Stimulated activated CD8-positive, alpha-beta memory T cell treated with anti-CD3 and anti-CD28 coated beads, Interleukin-2, amount 100 ng/mL, for 1 hour (primary cell): ENCODE measurements at places on chromosomes 6 and 20.

GRCh38 chr6:56377295-56377694 lies 129.9 kb upstream of the COL21A1 start:
- DNase-seq: no peak

- no peak for DNase-seq
Observed at GRCh38 chr6:34813028-34813713, 21.3 kb downstream of the BLTP3A start.

DNA sequence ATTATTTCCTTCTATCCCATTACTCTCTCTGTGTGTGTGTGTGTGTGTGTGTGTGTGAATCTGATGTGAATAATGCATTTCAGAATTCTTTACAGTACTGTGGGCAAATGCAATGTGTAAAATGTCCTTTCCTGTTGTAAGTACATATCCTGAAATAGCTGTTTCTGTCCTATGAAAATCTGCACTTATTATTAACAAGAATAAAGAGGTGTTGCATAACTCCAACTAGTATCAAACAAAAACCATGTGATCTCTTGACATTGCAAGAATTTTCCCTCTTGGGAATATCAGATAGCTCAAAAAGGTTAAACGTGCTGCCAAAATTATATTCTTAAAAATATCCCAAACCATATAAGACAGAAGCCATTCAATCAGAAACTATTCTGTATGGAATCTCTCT lies 52.0 kb downstream of the LGSN start:
- no peak for DNase-seq

DNA sequence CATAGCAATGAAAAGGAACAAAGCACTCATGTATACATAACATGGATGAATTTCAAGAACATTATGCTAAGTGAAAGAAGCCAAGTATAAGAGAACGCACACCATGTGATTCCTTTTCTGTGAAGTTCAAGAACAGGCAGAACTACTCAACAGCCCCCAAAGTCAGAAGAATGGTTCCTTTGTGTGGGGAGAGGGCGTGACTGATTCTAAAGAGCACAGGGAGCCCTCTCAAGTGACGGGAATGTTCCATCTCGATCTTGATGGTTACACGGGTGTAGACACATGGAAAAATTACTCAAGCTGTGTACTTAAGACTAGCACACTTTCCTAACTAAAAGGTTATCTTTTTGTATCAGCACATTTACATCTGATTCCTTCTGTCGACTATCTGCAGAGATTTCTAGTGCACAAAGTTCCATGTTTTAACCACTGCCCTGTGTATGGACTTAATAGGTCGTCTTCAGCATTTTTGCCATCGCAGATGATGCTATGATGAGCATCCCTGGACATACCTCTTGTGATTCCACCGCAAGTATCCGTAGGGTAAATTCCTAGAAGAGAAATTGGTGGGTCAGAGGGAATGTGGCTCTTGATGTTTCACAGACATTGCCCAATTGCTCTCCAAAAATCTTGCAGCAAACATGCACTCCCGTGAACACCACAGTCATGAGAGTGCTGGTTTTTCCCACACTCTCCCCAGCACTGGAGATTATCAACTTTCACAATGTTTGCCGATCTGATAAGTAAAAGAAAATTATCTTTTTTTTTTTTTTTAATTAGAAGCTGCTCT lies 279.3 kb downstream of the BMP7 start:
- DNase-seq: no peak

GRCh38 chr6:91697010-91697695 lies 1110.3 kb upstream of the MAP3K7 start:
- DNase-seq: no peak

GRCh38 chr6:28585335-28585734 lies 59.7 kb downstream of the GPX5 start:
- DNase-seq: no peak

DNA sequence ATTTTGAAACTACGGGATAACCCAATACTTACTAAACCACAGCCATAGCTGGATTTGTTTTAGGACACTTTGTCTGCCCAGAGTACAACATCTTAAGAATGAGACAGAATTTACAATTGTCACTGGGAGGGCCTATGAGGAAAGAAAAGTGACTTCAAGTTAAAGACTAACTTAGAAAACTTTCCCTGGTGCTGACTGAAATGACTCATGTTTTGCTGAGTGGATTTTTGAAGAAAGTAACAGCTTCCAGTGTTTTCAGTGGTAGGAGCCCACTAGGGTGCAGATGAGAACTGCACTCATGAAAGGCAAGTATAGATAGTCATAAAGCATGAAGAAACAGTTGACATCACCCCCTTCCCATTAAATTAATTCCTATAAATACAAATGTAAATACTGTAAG lies 988.2 kb upstream of the MAP3K7 start:
- no peak for DNase-seq
